ENCODE measurements at places on chromosomes 2 and 18. TPM values are rescaled to one million over a fixed set of nuclear protein-coding genes. Genes with fewer than 3 reads are reported as not detected.

Gene GCG
- not detected for total RNA-seq

Gene TUBA3E
- total RNA-seq = not detected

Gene TMEM200C
- not detected for total RNA-seq

GRCh38 chr2:108169982-108170625 is 69.7 kb upstream of the SULT1C3 start:
- DNase-seq = peak; percentile 58

DNA sequence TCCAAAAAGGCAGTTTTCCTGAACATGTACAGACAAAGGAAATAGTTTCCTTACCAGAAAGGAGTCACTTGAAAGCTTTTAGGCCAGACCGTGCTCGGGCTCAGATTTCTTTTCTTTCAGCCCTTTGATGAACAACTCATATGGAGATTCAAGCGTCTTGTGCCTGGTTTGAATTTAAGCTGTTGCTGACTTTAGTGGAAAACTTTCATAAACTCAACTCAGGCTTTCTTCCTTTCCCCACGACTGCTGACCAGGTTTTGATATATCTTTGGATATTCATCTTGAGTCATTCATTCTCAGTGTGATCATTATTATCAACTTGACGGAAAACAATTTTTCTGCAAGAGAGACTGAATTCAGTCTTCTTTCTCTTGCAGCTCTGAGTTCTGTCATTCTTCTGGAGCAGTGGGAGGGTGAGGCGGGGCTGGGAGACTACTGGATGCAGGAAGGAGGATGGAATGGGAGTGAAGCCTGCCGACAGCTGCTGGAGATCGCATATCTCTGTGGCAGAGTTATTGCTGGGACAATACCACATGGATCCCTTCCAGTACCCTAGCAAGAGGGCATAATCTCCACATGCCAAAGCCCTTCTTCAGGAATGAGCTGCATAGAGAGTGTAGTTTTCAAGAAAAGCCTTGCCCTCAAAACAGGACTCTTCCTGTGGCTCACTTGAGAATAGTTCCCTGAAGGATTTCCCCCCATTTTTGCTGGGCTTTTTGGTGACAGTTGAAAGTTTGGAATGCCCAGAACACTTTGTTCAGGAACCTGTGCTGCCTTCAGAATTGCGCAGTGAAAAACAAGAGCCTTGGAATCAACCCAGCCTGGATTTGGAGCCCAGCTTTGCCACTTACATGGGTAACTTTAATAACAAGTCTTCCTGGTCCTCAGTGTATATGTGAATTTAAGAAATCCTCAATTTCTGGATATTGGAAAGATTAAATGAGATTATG is 364.4 kb downstream of the ZNF521 start:
- no peak for DNase-seq

- DNase-seq = no peak
Measured at GRCh38 chr18:58021504-58021903, 22.5 kb upstream of the NEDD4L start.

DNA sequence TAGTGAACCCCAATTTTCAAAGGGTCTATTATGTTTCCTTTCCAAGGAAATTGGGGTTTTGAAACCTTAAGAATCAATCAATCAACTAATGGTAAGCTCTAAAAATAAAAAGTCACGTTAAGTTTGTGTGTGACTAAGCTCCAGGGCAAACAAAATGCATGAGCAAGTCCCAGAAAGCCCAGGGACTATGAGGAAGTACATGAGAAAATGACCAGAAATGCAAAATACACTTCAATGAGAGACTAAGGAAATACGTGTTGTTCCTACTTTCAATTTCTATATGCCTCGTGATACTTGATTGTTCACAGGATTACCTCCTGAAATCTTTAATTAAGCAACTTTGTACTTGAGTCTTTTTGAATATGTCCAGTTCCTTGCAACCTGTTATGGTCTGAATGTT is 684.4 kb upstream of the SYT4 start:
- DNase-seq = no peak

GRCh38 chr2:101657787-101658186 is 39.7 kb upstream of the MAP4K4 start:
- no peak for DNase-seq

GRCh38 chr2:236848501-236848900 is 237.2 kb upstream of the COPS8 start:
- no peak for DNase-seq

- no peak for DNase-seq
Measured at GRCh38 chr2:128797533-128797932, 478.9 kb upstream of the HS6ST1 start.

GRCh38 chr2:200756618-200757321 is 54.9 kb upstream of the BZW1 start:
- DNase-seq = peak; percentile 56

GRCh38 chr2:223819891-223820290 is 17.5 kb downstream of the AP1S3 start:
- DNase-seq = no peak
